Left kidney (tissue), 8 donors: ENCODE measurements at places on chromosomes 1 and 21. TPM values are rescaled to one million over a fixed set of nuclear protein-coding genes. Genes with fewer than 3 reads are reported as not detected.

DNA sequence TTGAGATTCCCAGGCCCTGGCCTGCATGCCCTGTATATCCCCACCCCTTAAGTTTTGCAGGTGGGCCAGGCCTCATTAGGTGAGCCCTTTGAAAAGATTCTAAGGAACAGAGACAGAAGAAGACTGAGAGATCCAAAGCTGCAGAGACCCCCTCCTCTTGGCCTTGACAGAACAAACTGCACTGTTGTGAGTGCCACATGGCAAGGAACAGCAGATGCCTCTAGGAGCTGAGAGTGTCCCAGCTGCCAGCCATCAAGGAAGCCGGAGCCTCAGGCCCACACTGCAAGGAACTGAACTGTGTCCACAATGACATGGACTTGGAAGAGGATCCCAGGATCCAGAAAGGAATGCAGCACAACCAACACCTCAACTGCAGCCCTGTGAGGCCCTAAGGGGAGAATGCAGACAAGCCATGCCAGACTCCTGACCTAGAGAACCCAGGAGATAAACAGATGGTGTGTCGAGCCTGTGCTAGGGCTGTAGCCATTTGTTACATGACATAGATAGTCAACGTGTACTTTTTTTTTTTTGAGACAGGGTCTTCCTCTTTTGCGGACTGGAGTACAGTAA, 182.7 kb downstream of the AJAP1 start:
- DNase-seq: no peak

DNA sequence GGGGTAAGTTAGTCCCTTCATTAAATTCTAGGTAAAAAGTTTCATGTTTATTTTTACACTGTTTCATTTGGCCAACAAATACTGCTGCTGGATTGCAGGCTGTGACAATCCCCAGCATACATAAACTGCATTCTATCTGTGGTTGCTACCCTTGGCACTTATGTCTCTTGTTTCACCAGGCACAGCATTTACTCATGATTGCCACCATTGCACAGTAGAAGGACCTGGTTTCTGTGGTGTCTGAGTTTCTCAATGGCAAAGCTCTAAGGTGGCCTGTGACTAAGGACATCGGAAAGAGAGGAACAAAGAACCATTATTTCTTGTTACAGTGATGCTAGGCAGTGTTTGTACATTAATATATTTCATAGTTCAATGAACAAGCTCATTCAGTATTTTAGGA, 878.4 kb upstream of the NEGR1 start:
- DNase-seq: no peak

SPRTN gene
- 15.5 TPM for polyA plus RNA-seq

DNA sequence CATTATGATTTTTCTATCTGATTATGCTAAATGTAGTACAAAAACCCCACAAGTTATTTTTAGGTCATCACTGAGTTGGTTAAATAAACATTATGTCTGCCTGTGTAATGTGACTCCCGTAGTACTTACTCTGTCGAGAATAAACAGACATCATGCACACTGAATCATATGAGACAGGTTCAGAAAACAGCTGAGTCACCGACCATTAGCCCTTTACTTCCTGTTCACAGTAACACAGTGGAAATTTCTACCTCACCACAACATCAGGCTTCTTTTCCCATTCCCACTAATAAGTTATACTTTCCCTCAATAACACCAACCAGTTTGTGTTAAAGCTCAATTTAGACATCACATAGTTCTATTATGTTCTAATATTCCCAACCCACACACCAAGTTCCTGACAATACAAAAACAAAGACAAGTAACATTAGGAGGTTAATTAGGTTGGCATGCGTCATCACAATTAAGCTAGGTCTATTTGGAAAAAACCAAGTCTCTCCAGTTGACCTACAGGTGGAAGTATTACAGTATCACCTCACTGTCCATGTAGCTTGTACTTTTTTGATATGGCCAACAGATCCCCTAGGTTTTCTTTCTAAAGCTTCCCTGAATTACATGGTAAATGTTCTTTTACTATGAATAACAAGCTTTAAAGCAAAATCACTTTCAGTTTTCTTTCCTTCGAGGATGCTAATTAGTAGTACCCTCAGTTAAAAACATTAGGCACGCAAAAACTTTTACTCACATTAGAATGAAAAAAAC, 154.2 kb downstream of the EIF4G3 start:
- DNase-seq: peak; percentile 78

GRCh38 chr1:39089931-39090521, 63.9 kb downstream of the NDUFS5 start:
- DNase-seq: no peak

IARS2 gene
- polyA plus RNA-seq: 97.4 TPM

DNA sequence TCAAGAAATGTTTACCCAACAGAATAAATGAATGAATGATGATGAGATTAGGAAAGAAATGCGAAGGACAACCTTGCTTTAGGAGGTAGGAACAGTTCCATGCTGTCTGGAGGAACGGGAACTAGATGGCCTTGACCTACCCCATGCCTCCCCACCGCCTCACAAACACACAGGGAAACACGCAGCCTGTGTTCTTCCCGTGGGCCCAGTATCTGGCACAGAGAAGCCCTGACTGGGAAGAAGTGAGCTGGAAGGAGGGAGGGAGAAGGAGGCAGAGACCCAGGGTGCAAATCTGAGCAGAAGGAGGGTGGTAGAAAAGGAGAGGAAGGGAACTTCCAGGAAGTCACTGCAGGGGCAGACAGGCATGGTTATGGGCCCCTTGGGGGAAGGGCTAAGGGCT, 3.5 kb upstream of the ADORA1 start:
- no peak for DNase-seq

TESK2 gene
- polyA plus RNA-seq: 8.0 TPM

GRCh38 chr1:8560611-8561544, 243.0 kb downstream of the SLC45A1 start:
- DNase-seq: peak; percentile 52

DNA sequence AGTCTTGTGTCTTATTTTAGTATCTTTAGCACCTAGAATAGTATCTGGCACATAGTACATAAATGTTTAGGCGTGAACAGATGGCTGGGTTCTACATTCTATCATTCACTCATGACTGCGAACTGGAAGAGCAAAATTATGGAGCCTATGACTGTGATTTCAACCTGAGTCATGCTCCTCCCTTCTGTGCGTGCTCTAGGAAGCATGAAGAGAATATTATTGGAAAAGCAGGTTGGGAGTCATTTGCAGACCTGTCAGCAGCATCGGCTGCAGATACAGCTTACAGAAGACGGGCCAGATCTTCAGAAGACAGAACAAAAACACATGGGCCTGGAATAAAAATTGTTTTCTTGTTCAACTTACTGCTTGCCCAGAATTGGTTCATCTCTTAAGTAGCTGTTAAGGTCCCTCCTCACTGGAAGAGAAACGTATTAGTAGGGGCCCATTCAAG, 344.0 kb upstream of the USP24 start:
- DNase-seq: no peak

SPRR2B gene
- not detected for polyA plus RNA-seq

DNA sequence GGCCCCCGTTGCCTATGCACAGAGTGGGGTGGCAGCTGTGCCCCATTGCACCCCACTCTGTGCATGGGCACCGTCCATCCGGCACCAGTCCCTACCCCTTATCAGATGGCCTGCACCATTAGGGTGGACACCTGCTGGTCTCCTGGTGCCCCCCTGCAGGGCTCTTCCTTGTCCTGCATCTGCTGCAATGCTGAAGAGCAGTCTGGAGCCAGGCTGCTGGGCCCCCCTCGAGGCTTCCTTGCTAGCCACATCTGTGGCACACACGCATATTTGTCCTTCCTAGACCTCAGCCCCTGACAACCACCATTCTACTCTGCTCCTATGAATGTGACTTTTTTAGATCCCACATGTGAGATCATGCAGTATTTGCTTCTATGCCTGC, 56.4 kb downstream of the COL18A1 start:
- no peak for DNase-seq

OR2W3 gene
- polyA plus RNA-seq: 0.25 TPM

GRCh38 chr1:6497215-6497866, 5.9 kb upstream of the PLEKHG5 start:
- DNase-seq: no peak

DNA sequence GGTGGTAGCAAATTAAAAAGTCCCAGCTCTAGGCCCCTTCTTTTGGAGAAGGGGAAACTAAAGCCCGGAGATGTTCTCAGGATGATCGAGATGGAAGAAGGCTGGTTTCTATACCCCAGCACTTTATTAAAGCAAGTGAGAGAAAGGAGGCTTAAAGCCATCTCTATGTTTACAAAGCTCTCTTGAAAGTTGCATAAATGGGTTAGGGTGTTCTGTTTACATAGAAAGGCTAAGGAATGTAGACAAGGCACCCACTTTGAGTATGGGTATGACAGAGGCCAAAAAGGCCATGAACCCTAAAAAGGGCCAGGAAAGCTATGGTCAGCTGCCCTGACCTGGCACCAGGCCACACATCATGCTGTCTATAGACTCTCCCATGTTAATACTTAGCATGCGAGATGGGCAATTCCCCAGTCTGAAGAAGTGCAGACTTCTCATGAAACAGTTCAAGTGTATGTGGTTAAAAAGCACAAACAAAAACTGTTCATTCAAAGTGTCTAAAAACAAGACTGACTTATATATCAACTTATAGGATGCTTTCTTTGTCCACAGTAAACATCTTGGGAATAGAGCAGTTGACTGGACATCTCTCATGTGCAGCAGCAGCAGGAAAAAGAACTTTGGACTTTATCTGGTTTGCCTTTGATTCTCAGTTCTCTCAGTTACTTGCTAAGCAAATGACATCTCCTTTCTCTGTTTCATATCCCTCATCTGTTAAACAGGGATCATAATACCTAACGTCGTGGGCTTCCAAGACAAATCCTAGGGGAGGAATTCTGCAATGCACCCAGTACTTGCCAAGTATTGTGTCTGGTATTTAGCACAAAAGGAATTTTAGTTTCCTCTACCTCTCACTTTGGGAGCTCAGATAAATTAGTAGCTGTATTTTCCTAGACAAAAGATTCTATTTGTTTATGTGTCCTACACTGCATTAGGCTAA, 521.6 kb downstream of the PLPP3 start:
- DNase-seq: no peak

- peak; percentile 57 for DNase-seq
Measured at GRCh38 chr1:226121587-226122400, 59.3 kb downstream of the H3-3A start.

DNA sequence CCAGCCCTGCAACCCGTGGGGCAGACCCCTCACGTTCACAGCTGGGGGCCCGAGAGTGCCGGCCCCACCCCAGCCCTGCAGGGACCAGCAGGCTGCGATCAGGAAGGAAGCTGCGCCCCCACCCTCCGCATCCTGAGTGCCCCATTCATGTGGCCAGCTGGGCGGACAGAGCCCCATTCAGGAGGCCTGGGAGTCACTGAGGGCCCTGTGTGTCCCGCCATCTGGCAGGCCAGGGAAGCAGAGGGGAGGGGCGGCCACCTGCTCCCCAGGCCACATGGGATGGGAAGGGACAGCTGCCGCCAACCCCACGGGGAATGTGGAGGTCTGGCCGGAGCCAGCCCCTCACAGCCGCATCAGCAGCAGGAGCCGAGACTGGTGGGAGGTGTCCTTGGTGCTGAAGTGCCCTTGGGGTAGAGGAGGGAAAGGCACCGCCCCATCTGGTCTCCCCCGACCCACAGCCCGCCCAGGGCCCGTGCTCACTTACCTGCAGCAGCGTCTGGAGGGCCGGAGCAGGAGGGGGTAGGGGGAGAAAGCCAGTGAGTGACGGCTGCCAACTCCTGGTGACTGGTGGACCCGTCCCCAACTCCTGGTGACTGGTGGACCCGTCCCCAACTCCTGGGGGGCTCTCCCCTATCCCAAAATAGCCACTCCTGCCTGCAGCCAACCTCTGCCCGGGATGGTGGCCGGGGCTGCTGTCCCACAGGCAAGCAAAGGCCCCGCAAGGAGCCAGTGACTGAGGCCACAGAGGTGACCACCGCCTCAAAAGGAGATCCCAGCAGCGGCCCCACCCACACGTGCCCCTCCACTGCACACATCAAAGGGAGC, 8.7 kb downstream of the ACAP3 start:
- no peak for DNase-seq

DNA sequence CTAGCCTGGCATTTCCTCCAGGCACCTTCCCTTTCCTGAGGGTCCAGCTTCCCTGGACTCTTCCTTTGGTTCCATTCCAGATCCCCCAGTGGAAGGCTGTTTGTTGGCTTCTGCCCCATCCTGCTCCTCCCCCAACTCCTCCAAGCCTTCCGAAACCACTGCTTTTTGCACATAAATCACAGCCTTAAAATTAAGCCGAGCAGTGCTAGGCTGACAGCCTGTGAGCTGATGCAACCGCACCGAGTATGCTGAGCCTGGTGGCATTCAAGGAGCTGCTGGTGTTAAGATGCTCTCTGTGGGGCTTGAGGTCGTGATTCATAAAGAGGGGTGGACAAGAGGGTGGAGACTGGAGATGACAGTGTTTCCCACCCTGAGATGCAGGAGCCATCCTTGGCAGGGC, 266.6 kb upstream of the C1orf174 start:
- DNase-seq: peak; percentile 29

DNA sequence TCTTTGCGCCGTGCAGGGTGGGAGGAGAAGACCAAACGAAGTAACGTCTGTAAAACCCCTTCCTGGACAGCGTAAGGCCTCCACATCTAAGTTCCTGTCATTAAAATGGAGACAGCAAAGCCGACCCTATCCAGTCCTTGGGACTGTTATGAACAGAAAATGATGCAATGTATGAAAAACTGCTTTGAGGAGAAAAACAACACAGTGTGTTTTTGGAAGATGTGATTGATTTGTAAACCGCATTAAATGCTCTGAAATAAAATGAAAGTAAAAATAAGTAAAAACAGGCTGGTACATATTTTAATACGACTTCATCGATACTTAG, 827 bp upstream of the URB1 start:
- DNase-seq: no peak

- peak; percentile 31 for DNase-seq
Measured at GRCh38 chr1:246198115-246198816, 308.8 kb downstream of the SMYD3 start.

GRCh38 chr21:44450402-44450801, 4.9 kb upstream of the LRRC3 start:
- no peak for DNase-seq

DNA sequence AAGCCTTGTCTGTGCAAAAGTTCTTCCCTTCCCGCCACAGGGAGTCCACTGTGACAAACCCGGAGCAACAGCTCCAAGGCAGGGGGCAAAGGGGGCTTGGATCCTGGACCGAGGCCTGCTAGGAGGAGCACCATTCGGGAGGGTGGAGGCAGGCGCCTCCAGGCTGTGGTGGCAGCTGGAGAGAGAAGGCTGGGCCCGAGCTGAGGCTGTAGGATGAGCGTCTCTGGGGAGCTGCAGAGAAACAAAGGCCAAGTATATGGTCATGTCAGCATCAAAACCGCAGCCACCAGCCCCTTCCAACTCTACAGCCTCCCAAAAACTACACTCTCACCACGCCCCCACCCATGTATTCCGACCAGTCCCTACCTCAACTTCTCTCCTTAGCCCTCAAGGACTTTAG, 579 bp downstream of the SH3BP5L start:
- no peak for DNase-seq

GRCh38 chr1:21317035-21317689, 26.9 kb upstream of the ECE1 start:
- no peak for DNase-seq
